ENCODE measurements at places on chromosomes 4 and X.
A peak's percentile ranks its signal among the peaks of the same experiment; 100 is the strongest.

DNA sequence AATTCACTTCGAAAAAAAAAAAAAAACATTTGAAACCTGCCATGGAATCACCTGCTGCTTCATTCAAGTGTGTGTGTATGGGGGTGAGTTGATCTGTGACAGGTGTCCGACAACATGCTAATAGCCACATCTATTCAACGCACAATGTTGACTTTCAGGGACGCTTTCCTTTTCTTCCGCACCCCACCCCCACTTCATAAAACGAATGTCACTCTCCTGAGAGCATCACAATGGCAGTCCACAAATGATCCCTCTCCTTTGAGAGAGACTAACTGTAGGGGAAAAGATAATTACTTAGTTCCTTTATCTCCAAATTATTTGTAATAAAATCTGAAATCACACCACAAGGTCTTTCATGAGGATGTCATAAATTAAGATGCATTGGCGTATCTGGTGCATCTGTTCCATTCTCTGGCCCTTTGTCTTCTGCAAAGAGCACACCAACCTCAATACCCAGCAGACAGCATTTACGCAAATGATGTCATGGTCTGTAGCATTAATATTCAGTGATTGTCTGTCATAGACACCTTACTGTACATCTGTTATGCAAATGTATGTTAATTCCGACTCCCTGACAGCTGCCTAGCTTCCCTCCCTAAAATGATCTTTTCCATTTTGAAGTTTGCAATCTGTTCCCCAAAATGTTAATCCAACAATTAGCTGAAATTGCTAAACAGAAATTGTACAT lies 640.0 kb upstream of the BOD1L1 start:
- DNase-seq, result peak; percentile 75

DNA sequence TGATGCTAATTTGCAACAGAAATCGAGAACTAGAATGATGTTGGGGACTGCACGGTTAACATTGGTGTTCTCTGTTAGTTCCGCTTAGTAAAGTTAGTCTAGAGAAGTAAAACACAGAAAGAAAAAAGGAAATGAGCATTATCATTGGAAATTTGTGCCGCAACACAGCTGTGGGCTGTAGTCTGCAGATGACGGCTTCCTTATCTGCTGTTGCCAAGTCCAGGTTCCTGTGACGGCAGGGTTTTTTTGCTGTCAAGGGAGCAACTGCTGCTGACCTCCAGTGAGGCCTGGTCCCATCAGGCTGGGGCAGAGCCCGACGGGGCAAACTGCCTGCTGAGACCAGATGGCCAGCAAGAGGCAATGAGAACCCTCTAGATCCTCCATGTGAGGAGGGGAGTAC lies 38.9 kb upstream of the PHEX start:
- no peak for DNase-seq

GRCh38 chr4:89427782-89428181 lies 120.2 kb upstream of the GPRIN3 start:
- no peak for DNase-seq

DNA sequence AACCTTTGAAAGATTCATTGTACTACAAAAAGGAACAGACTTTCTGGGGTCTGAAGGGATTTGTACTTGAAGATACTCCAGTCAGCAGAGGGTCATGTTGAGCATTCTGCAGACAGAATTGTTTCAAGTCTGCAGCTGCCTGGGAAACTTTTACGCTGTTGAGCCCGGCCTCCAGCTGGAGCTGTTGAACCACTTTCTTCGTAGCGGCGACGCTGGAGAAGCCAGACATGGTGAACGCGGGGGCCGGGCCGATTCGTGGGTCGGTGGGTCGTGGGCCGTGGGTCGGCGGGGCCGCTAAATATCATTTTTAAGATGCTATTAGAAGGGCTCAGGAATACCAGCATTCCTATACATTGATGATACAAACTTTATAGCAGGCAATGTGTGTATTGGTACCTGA lies 12.0 kb upstream of the RTL9 start:
- no peak for DNase-seq

DNA sequence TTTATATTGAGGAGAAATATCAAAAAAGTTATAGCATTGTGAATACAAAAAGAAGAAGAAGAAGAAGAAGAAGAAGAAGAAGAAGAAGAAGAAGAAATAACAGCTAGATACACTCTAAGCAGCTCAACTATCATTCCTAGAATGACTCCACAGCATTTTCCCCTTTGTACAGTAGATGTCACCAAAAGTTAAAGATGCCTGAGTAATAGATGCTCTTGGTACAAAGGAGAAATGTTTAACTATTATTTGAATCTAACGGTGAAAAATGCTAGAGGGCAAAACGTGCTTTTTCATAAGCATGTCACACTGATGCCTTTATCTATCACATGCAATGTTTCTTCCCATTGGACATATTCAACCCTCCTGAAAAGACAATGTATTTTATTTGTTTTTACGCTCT lies 178.4 kb upstream of the GPRIN3 start:
- no peak for DNase-seq

- DNase-seq, result no peak
Measured at GRCh38 chrX:41758401-41758800, 34.4 kb downstream of the GPR82 start.

GRCh38 chrX:154545673-154546274 lies 872 bp downstream of the G6PD start:
- DNase-seq, result no peak

GRCh38 chr4:118154649-118155048 lies 120.4 kb downstream of the NDST3 start:
- DNase-seq, result no peak

- DNase-seq, result no peak
Measured at GRCh38 chr4:6986072-6986780, 56.9 kb upstream of the TADA2B start.

DNA sequence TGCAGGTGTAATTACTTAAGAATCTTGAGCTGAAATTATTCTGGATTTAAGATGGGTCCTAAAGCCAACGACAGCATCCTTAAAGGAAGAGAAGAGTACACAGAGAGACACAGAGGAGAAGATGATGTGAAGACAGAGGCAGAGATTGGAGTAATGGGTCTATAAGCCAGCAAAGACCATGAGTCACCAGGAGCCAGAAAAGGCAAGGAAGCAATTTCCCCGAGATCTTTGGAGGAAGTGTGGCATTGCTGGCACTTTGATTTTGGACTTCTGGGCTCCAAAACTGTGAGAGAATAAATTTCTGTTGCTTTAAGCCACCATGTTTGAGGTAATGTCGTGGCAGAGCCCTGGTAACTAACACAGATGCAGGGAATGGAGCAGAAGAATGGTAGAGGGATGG lies 32.4 kb upstream of the LGI2 start:
- no peak for DNase-seq

GRCh38 chr4:152956650-152957436 lies 20.7 kb downstream of the FHDC1 start:
- DNase-seq, result no peak

DNA sequence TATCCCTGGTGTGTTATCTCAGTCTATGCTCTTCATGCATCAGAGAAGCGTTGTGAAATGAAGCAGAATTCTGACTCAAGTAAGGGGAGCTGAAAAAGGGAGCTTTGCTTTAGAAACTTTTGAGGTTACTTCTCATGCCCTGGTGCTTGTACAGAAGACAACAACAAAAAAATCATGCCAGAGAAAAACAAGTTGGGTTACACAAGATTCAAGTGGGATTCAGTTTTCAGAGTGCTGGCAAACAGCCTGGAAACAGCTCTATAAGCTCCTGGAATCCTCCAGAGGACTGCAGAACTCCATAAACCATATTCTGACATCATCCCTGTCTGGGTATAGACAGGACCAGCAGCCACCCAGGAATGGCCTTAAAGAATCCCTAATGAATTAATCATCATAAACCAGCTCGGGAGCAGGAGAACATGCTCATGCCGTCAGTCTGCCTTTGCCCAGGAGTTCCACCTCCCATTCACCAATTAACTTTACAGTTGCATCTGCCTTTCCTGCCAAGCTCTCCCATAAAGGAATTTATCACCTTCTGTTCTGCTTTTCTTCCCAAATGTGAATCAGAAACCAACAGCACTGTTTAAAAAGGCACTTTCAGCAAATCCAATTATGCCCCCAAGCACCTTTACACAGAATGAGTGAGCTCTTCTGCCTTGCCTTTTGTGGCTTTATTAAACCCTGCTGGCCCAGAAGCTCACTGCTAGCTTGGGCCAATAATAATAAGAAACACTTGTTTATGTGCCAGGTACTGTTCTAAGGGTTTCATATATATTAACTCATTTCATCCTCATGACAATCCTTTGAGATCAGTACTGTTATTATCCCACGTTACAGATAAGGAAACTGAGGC lies 54.5 kb upstream of the FBXW7 start:
- peak; percentile 29 for DNase-seq

DNA sequence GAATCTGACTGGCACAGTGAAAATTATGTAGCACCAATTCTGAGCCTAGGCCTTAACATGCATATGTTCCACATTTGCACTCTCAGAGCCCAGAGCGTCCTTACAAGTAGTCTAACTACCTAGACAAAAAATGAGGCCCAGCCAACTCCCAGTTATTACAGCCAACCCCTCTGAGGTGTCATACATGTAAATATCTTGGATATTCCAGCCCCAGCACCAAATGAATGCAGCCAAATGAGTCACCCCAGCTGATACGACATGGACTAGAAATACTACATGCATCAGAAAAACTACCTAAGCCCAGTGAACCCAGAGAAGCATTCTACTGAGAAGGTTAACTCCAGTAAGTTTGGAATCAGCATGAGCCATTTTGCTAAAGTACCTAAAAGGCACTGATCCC lies 145.1 kb downstream of the STPG2 start:
- no peak for DNase-seq

- no peak for DNase-seq
Measured at GRCh38 chrX:12843668-12844279, 23.1 kb upstream of the TLR7 start.

DNA sequence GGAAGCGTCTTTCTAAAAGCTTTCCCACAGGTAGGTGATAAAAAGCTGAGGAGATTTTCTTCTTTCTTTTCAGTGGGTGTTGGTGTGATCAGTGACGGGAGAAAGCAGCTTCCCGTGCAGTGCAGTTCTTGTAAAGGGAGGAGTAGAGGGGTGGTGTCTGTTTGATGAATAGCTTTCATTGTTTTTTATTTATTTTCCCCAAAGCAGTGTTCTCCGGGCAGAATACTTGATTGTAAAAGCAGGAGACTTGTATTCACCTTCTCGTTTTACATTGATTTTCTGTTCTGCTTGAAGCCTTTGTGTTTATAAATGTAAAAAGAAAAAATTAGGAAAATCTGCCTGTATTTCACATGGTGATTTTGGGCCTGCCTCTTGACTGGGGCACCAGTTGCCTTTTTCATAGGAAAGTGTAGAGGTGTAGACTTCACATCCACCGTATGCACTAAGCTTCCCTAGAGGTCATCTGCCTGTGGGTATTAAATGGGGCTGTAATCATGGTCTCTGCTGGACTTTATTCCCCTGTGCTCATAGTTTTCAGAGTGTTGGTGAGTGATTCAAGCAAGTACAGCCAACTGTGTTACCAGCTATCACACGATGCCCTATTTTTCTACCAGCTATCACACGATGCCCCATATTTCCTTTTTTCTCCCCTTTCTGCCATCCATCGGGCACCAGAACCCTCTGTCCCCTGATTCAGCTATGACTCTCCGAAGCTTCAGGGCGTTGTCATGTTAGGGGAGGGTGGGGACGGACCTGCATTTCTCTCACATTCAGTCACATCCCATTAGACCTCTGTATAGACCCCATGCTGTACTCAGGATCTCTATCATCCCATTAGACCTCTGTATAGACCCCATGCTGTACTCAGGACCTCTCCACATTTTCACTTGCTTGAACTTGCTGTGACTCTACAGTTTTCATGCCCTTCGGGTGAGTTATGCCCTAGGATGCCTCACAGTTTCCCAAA lies 526.5 kb downstream of the TRIML1 start:
- DNase-seq, result no peak

GRCh38 chrX:19544693-19545305 lies 29.5 kb upstream of the MAP3K15 start:
- no peak for DNase-seq

DNA sequence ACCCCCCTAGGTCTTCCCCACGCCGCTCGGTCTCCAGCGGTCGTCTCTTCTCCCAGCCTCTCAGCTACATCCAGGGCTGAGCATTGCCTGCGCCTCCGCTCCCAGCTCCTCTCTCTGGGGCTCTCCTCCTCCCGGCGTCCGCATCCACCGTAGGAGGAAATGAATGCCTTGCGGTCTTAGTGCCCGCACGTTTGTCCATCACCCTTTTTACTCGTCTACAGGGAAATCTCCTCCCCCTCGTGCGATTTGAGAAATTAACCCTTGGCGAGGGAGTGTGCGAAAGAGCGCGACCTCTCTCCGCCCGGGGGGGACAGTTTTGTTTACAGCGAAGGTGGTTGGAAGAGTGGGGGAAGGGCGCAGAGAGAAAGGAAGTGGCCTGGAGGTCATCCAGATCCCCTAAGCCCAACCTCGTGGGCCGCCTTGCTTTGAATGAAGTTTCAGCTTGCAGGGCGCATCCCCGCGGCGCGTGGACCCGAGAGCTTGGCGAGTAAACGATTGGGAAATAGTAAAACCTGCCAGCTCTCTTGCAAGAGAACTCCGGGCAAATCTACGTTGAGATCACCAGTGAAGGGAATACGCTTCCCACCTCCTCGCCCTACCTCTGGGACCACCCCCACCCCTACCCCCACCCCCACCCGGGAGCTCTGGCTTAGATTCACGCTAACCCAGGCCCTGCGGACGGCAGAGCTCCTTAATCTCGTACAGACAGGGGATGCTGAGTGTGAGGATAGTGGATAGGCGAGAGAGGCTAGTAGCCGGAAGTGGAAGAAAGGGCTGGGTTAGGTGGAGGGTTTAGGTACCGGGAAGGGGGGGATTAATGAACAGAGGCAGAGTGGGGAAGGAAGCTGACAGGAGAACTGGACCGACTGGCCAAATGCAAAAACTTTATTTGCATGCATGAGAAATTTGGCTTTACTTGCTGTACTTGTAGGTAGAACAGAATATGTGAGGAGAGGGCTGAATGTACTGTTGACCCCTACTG lies at the start of gene ELOVL6:
TSS of gene ELOVL6 (minus strand) at position 181 of the 982 bp plus-strand sequence. CDS start 280 bp downstream, outside the sequence.
- peak; percentile 43 for DNase-seq

- DNase-seq, result no peak
Measured at GRCh38 chr4:169029947-169030346, 19.9 kb upstream of the CBR4 start.

DNA sequence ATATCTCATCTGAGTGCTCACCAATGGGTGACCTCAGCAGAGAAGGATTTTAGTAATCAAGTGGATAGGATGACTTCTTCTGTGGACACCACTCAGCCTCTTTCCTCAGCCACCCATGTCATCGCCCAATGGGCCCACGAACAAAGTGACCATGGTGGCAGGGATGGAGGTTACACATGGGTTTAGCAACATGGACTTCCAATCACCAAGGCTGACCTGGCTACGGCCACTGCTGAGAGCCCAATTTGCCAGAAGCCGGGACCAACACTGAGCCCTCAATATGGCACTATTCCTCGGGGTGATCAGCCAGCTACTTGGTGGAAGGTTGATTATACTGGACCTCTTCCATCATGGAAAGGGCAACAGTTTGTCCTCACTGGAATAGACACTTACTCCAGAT lies 97.4 kb downstream of the LCORL start:
- DNase-seq, result no peak

DNA sequence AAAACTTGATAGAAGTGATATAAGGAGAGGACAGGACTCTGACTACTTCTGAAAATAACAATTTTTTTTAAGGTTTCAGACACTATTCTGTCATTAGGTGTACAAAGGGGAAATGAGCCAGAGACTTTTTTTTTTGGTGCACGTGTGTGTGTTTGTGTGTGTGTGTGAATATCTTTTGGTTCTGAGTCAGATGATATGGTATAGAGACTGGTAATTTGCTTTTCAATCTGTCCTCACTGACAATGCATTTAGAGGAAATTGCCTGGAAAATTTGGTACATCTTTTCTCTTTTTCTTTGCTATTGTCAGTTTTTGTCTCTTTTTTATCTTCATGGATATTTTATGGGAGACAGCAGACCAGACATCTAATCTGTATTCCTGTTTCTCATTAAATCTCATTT lies 59.3 kb downstream of the DDIT4L start:
- DNase-seq, result no peak
